Panc1 (cell line): ENCODE measurements at places on chromosomes 6 and 20.

DNA sequence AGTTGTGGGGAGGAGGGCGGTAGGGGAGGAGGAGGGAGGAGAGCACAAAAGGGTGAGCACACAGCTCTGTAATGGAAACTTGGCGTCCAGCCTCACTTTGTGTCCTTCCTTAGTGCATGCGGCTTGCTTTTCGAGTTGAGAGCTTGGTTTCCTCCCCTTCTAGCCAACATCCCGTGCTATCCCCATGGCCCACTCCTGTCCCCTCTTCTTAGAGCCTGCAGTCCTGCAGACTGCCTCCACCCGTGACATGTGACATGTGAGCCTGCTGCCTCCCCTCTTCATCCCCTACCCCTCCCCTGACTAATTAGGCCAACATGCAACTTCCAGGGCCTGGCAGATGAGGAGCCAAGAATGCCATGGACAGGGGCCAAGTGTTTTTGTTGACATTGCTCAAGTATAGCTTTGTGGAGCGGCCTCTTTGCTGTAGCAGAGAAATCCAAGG, 63.2 kb downstream of the SLC24A3 start:
- no peak for DNase-seq

GRCh38 chr6:101607111-101607690, 213.7 kb downstream of the GRIK2 start:
- DNase-seq: no peak

GRCh38 chr6:42159431-42160024, 13.6 kb upstream of the GUCA1A start:
- no peak for DNase-seq

DNA sequence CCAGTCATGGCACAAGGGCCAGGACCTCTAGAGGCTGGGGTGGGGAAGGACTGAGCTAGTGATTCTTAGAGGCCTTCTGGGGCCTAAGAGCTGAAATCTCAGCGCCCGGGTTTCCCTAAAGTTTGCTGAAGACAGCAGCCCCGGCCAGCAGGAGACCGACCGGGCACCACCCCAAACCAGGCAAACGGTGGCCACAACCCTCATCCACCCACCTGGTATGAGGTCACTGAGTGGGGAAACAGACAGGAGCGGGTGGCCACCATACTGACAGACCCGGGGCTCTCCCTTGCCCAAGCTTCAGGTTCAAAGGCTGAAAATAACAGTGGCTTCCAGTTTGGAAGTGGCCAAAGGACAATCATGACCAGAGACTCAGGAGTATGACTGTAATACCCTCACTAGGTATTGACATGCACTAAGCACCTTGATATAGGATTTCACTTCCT, 35.0 kb upstream of the ID1 start:
- DNase-seq: no peak

GRCh38 chr20:11888648-11889047, 29.0 kb upstream of the BTBD3 start:
- no peak for DNase-seq

DNA sequence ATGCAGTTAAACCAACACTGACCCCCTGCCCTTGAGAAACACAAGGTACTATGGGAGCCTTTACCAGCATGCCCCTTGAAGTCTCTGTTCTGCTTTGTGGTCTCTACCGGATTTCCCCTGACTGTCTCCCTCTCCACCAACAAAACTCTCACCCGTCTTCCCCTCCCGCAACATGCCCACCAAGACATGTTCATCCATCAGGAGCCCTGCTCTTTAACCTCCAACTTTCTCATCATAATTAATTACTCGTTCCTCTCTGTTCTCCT, 1.1 kb downstream of the ZNF165 start:
- no peak for DNase-seq

- no peak for DNase-seq
Measured at GRCh38 chr6:134735461-134735860, 214.4 kb downstream of the ALDH8A1 start.

- DNase-seq: no peak
Measured at GRCh38 chr6:2802521-2803060, 37.4 kb downstream of the WRNIP1 start.

GRCh38 chr6:19268117-19268516, 569.1 kb upstream of the ID4 start:
- DNase-seq: no peak

- no peak for DNase-seq
Measured at GRCh38 chr6:52538901-52539354, 37.9 kb downstream of the TRAM2 start.

DNA sequence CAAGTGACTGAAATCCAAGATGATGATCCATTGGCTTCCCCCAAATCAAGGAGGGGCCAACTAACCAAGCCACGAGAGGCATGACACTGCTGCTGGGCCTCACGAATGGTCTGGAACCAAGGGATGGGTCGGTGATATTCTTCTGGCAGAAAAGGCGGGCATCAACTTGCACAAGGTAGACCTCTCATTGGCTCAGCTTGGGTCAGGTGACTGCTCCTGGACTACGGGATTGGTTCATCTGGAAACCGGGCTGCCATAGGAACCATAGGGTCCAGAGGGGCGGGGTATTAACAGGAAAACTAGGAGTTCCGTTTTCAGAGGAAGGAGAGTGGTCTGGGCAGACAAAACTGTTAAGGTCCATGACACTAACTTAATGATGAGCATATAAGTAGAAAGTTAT, 100.9 kb downstream of the TFAP2C start:
- DNase-seq: no peak
